Activated T-helper 9 cell treated with anti-CD3 and anti-CD28 coated beads, Interleukin-2, amount 50 U/mL, for 16 hours (primary cell): ENCODE measurements at places on chromosomes 12 and 14.
A peak's percentile ranks its signal among the peaks of the same experiment; 100 is the strongest.

DNA sequence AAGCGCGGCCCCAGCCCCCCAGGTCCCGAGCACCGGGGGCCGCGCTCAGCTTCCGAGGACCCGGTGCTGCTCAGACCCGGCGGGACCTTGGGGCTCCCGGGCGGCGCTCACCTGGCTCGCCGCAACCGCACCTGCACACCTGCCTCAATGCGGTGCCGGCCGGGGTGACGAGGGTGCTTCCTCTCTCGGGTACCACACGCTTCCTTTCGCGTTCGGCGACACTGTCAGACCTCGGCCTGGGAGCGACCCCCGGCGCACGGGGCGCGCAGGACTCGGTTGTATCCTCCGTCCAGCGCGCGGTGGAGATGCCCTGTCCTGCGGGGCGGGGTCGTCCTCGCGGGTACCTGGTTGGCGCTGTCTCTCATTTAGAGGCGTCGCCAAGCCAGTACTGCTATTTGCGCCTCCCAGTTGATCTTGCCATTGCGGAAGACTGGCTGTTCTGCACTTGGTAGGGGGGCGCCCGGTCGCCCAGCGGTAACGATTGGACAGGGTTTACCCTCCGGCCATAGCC, 718 bp downstream of the PACS2 start:
- DNase-seq, result peak; percentile 20

DNA sequence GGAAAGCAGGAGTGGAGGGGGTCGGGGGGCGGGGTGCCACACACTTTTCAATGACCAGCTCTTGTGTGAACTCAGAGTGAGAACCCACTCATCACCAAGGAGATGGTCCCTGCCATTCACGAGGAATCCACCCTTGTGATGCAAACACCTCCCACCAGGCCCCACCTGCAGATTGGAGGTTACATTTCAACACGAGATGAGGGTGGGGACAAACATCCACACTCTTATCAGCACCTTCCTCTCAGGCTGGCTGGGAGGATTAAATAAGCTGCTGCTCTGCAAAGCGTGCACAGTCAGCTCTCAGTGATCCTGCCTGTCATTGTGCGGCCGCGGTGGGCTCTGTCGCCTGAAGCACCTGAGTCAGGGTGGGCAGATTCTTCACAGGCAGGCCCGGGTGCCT, 39.7 kb downstream of the AACS start:
- no peak for DNase-seq

GRCh38 chr12:129729170-129729569, 174.7 kb downstream of the TMEM132D start:
- DNase-seq, result no peak

GRCh38 chr14:48580692-48581091, 905.3 kb upstream of the MDGA2 start:
- DNase-seq, result no peak

GRCh38 chr12:95200128-95200894, 17.0 kb downstream of the FGD6 start:
- DNase-seq, result no peak

DNA sequence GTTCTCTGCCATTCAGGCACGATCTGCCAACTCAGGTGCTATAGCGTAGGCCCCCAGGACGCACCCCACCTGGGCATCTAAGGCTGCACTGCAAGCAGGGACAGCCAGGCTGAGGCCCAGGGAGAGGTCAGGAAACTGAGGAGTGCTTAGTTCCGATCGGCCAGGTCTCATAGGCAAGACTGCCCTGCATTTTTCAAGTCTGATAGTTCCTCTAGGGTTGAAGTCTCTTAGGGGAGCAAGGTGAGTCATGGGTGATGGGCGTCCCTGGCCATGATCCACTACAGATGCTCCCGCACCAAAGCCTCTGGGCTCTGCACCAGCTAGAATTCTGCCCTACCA, 13.2 kb downstream of the NOPCHAP1 start:
- DNase-seq, result no peak

- no peak for DNase-seq
Measured at GRCh38 chr12:121222847-121223246, 12.9 kb downstream of the P2RX4 start.

DNA sequence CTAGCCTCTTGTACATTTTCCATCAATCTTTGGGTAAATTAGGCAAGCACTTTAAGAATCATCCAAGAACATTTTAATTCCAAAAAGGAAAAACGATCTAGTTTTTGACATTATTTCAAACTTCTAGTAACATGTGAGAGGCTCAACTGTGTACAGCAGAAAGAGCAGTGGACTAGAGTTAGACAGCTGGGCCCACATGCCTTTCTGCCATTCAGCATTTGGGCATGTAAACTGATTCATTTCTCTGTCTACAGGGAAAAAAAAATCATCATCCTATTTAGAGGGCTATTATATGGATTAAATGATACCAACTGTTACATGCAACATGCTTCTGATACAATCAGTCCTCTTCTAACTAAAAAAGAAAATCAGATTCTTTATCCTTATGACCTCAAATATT, 17.7 kb downstream of the ATP2B1 start:
- no peak for DNase-seq

DNA sequence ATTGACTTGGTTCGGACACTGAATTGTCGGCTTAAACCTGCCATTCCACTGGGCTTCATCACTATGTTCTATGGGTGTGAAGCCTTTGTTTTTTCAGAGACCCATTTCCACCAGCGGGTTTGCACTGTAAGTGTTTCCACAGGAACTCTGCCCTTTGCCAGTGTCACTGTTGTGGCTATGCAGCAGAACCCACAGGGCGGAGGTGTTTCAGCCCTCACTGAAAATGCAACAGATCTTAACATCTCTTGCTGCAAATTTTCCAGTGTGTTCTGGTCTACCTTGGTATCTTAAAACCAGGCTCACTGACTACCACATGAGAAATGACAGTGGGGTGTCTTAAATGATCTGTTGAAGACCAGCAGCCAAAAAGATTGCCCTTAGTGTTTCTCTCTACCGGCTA, 21.1 kb downstream of the PRKCH start:
- DNase-seq, result peak; percentile 72

DNA sequence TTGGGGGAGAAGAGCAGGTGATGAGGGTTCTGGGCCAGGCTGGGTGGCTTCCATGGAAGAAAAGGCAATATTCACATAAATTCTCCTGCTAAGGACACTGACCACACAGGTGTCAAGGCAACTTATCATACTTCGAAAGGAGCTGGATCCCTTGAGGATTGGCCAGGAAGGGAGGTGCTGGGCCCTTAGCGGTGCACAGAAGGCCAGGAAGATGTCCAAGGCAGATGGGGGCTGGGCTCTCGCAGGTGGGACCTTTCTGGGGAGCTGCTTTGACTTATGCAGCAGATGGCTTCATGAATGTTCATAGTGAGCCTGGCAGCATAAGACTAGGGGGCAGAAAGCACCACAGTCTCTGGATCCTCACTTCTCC, 3.9 kb downstream of the CD63 start:
- DNase-seq, result no peak

DNA sequence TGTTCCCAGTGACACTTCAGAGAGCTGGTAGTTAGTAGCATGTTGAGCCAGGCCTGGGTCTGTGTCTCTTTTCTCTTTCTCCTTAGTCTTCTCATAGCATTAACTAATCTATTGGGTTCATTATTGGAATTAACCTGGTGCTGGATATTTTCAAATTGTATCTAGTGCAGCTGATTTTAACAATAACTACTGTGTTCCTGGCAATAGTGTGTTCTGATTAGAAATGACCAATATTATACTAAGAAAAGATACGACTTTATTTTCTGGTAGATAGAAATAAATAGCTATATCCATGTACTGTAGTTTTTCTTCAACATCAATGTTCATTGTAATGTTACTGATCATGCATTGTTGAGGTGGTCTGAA, 3.0 kb downstream of the FOS start:
- no peak for DNase-seq

GRCh38 chr14:73762375-73762822, 48.2 kb upstream of the PNMA1 start:
- DNase-seq, result no peak

GRCh38 chr12:30696486-30696885, 817 bp upstream of the IPO8 start:
- no peak for DNase-seq

DNA sequence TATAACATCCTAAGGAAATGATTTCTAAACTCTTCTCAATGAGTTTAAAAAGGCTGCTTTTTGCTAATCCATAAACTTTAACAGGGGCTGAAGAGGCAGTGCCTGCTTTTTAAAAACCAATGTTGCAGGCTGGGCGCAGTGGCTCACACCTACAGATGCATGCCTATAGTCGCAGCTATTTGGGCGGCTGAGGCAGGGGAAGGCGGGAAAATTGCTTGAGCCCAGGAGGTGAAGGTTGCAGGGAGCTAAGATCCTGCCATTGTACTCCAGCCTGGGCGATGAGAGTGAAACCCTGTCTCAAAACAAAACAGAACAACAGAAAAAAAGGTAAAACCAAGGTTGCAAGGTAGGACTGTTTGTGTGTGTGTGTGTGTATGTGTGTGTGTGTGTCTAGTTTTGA, 531.2 kb downstream of the DIO2 start:
- DNase-seq, result no peak

GRCh38 chr14:89251061-89251460, 166.0 kb downstream of the FOXN3 start:
- DNase-seq, result no peak

GRCh38 chr14:96790186-96790585, 7.0 kb upstream of the VRK1 start:
- DNase-seq, result no peak

- no peak for DNase-seq
Measured at GRCh38 chr12:124523071-124523470, 44.3 kb downstream of the NCOR2 start.

GRCh38 chr12:71440763-71441748, 1.5 kb downstream of the LGR5 start:
- DNase-seq, result no peak

GRCh38 chr12:127911291-127911690, 355.7 kb upstream of the TMEM132C start:
- DNase-seq, result no peak

DNA sequence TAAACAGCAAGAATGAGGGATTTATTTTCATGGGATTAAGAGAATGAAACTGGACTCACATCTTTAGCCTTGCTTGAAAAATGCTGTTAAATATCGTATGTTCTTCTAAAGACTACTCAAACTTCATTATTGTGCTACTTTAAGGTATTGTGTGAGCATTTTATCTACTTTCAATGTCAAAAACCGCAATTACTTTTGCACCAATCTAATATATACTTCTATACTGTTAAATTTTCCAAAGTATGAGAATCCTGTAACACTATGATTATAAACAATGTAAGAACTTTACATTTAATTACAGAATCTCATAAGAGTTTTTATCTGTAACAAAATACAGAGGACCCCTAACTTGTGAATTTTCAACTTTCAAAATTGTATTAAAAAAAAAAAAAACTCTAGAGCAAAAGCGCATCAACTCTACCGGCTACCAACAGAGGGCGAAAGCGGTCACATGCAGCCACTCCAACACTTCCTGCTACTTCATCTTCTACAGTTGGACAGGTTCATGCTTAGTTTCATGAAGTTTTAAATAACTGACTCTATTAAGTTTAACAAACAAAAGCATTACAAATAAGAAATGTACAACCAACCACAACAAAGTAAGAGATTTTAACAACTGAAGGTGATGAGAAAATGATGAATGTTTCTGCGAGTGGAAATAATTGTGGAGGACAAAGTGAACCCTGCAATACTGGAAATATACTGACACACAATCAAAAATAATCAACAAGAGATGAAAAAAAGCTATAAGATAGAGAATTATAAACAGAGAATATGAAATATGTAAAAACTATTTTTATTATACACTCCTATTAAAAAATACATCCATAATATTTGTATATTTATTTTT, 210.9 kb downstream of the MED13L start:
- peak; percentile 28 for DNase-seq

- no peak for DNase-seq
Measured at GRCh38 chr12:5479761-5480160, 47.9 kb downstream of the NTF3 start.

- no peak for DNase-seq
Measured at GRCh38 chr14:20680363-20680762, 4.0 kb upstream of the RNASE4 start.

- no peak for DNase-seq
Measured at GRCh38 chr14:105092171-105093037, 27.2 kb upstream of the GPR132 start.

DNA sequence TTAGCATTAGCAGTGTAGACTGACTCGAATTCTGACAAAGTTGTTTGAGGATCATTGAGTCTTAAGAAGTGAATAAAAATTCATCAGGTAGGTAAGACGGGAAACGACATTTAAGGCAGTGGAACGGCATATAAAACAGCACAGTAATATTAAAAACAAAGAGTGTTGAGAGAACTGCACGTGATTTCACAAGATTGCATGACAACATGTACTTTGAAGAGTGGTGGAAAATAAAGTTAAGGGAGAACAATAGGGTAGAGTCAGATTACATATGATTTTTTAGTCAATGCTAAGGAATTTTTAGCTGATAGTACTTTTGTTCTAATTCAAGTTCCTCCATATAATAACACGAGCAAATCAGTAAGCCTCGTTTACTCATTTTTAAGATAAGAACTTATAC, 115.4 kb downstream of the SOX5 start:
- DNase-seq, result no peak
